ENCODE measurements at places on chromosomes 1 and 21. TPM values are rescaled to one million over a fixed set of nuclear protein-coding genes. Genes with fewer than 3 reads are reported as not detected.

The C1QTNF12 gene
- 1.0 TPM for total RNA-seq

The MAN1C1 gene
- total RNA-seq, result 17.7 TPM

The SGIP1 gene
- total RNA-seq, result 11.0 TPM

The SPATA6 gene
- 7.4 TPM for total RNA-seq

The TRIM45 gene
- 4.6 TPM for total RNA-seq

The TDRD5 gene
- not detected for total RNA-seq

The GNPAT gene
- 60.4 TPM for total RNA-seq

The HHAT gene
- 2.3 TPM for total RNA-seq

The CIART gene
- total RNA-seq, result 5.1 TPM

The LRP8 gene
- 8.4 TPM for total RNA-seq

The HPCAL4 gene
- total RNA-seq, result not detected

The C8B gene
- total RNA-seq, result not detected

The RIMS3 gene
- 0.33 TPM for total RNA-seq

The BEST4 gene
- total RNA-seq, result under 0.01 TPM
